Hippocampal formation (tissue), 2 donors: ENCODE measurements at places on chromosomes 11 and 22.
A peak's percentile ranks its signal among the peaks of the same experiment; 100 is the strongest.

DNA sequence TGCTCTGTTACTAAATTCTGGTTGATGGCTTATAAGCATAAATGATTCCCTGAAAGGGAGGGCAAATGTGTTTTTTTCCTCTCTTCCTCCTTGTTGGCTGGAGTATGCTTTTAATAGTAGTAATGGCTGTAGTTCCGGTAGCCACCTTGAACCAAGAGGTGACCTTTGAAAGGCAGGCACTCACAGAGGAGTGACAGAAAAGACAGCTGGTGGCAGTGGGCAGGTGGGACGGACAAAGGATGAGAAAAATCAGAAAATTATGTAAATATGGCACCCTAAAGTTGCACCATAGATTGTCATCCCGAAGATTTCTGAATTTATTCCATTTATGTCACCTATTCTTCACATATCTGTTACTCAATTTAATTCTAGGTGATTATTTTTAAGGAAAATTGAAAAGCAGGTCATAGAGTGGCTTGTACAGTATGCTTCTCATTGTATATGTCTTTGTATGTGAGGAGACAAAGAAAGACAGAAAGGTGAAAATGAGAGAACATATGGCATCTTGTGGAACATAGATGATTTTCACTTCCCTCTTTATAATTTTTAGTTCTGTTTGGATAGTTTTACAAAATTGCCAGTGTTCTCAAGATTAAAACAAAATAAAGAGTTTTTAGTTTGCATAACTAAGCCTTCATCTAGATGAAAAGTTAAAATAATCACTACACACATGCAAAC lies 17.0 kb downstream of the CASP12 start:
- DNase-seq: no peak

DNA sequence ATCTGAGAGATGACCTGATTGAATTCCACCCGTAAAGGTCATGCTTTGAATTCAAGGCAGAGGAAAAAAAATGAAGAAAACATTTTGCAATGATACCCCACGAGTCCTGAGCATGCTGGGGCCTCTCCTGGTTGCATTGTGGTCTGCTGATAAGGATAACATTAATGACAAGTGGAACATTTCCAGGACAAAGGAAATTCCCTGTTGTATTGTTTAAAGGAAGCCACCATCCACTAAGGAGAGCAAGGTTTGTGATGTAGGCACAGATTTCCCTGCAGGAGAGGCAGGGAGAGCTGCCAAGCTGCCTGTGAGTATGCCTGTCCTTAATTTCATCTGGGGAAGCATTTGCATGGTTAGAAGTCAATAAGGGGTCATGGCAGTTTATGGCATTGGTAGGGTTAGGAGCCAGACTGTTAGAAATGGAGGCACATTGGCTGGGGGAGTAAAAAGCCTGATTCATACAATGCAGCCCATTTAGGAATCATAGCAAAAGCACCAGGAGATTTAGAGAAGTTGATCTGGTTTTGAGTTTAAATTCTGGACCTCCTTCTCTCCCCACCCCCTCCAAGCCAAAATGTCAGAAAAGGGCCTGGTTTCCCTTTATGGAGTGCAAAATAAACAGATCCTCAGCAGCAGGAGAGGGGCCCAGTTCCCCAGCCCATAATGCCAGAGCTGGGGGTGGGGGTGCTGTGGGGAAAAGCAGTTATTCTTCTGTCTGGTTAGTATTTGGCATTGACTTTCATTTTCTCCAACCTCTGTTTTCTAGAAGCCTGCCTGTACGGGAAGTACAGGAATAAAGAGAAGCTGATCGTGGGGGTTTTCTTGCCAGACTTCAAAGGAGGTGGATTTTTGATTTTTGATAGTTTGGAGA lies 22.1 kb downstream of the FLI1 start:
- no peak for DNase-seq

GRCh38 chr11:8363921-8364320 lies 100.2 kb upstream of the LMO1 start:
- no peak for DNase-seq

DNA sequence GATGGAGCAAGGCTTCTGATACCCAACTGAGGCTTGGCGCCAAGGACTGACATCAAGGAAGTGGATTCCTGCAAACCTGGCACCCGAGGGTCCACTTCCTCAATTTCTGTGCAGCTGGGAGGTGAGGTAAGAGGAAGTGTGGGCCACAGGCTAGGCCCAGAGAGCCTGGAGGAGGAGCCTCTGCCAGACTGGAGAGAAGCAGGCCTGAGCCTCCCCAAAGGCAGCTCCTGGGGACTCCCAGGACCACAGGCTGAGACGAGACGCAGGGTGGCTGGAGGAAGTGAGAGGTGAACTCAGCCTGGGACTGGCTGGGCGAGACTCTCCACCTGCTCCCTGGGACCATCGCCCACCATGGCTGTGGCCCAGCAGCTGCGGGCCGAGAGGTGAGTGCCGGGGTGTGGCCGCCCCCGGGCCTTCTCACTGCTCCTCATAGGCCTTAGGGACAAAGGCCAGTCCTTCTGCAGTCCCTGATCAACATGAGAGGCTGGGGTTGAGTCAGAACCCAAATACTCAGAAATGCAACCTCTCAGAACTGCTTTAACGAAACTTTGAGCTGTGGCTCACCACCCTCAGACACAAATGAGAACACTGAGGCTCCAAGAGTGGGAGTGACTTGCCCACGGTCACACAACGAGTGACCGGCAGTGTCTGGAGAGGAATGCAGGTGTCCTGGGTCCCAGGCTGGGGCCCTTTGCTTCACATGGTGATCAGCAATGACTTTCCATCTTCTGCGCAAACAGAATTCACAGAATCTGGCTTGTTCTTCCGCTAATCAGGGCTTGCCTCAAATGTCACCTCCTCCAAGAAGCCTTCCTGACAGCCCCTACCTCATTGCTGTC lies at the start of gene NCF4:
Gene NCF4, plus strand, starts transcription at position 186 of the 839 bp plus-strand sequence. Its CDS starts 166 bp downstream, at position 352.
- DNase-seq: peak; percentile 42

DNA sequence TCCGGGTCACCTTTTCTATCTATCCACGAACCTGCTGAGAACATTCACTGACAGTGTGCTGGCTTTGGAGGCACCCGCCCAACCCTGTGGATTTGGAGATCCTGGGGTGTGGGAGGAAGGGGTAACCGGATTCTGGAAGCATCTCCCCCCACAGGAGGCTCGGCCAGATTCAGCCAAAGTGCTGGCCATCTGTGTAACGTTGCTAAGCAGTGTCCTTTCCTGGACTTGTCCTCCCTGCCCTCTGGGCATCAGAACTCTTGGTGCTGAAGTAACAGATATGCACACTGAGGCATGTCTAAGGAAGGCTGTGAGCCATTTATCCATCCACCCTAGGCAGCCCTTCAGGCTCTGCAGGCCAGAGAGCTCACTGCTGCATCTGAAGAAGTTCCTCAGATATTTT lies 85.7 kb downstream of the SNX19 start:
- DNase-seq: no peak

DNA sequence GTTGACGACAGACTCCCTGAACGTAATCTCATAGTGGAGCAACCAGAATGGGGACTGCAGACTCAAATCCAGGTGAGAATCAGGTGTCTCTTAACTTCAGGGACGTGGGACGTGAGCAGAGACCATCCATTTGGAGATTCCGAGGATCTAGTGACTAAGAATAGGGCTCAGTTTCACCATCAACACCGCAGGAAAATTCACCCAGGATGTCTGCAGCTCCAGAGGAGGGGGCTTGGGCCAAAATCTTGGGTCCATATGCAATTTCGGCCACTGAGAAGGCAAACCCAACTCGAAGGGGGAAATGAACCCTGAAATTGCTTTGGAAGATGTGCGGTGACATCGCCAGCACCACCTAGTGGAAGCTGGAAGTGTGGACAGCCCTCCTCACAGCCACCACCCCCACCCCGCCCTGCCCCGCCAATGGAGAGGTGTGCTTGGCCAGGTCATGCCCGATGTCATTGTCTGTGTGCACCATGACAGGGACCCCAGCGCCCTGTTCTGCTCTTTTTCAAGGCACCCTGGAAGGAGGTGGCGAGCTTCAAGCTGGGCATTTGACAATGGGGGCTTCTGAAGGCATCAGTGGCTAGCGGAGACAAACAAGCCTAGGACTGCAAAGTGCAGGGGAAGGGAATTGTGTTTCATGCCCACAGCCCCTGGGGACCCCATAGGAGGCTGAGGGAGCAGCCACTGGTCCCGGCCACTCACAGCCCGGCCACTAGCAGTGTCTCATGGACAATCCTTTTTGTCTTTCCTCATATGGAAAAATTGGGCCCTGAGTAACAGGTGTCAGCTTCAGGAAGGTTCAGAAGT lies 24.8 kb downstream of the APOL1 start:
- DNase-seq: peak; percentile 48

DNA sequence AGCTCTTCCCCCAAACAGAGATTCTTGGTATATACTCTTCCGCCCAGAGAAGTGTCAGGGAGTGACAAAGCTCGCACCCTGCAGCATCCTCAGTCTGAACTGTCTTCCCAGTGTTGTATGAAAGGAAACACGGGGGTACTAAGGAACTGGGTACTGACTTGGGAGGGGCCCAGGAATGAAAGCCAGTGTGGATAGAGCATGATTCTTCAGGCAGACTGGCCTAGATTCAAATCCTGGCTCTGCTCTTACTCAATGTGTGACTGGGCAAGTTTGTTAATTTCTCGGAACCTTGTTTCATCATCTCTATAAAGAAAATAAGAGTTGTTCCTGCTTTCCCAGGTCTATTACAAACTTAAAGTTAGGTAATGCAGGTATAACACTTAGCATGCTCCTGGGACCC lies 266.0 kb upstream of the NARS2 start:
- no peak for DNase-seq

DNA sequence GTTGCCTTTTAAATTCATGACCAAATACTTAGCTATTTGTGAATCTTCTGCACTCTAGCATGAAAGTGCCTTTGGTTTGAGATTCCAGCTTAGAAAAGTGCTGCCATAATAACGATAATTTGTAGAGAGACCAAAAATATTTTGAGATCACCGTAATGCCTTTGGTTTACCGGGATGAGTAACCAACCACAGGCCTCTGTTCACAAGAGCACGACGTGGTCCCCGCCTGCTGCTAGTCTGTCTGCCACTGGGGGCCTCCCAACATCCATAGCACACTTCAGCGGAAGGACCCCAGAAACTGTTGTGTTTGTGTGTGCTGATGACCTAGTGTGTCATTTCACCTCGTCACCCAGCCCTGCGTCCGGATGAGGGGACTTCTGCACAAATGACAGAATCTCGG lies 67.0 kb upstream of the RASSF10 start:
- no peak for DNase-seq

DNA sequence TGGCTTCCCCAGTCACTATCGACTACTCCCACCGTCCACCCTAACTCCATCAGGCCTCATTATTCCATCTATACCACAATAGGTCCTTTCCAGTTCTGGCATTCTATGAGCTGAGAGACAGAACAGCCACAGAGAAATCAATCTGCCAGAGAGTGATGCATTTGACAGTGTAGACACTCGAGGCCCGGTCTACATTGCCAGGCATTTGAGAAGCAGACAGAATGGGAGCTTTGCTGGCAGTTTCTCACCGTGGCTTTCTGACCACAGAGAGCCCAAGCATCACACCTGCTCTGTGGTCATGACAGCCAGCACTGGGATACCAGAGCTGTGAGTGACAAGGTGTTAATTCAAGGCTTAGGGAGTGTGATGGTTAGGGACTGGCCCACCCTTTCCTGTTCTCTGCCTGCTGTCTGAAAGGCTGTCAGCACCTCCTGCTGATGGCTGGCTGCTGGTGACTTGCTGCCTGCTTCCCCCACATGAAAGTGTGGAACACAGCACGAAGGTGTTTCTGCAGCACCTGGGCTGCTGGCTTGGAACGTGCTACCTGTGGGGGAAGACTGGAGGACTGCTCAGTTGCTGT lies 137.8 kb downstream of the KIRREL3 start:
- no peak for DNase-seq

DNA sequence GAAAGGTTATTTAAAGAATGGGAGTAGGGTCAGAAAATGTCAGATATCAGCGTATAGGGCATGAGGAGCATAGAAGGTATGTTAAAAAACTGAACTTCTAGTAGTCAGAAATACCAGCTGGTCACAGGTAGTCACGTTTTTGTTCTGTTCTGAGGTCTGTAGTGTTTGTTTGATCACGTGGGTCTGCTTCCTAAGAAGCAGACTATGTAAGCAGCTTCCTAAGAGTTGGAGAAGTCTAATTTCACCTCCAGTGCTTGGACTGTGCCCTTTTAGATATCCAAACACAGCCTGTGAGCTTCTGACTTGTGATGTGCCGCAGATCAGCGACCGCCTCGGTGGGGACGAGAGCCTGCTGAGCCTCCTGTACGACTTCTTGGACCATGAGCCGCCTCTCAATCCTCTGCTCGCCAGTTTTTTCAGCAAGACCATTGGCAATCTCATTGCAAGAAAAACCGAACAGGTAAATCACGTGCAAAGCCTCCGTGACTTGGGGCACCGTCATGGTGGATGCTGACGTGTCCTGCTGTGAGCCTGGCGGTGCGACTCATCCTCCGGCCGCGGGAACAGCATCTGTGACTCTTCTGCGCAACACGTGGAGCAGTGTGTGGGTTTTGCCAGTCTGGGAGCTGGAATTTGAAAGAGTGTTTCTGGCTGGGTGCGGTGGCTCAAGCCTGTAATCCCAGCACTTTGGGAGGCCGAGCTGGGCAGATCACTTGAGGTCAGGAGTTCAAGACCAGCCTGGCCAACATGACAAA lies 63.5 kb downstream of the PPP6R2 start:
- no peak for DNase-seq

DNA sequence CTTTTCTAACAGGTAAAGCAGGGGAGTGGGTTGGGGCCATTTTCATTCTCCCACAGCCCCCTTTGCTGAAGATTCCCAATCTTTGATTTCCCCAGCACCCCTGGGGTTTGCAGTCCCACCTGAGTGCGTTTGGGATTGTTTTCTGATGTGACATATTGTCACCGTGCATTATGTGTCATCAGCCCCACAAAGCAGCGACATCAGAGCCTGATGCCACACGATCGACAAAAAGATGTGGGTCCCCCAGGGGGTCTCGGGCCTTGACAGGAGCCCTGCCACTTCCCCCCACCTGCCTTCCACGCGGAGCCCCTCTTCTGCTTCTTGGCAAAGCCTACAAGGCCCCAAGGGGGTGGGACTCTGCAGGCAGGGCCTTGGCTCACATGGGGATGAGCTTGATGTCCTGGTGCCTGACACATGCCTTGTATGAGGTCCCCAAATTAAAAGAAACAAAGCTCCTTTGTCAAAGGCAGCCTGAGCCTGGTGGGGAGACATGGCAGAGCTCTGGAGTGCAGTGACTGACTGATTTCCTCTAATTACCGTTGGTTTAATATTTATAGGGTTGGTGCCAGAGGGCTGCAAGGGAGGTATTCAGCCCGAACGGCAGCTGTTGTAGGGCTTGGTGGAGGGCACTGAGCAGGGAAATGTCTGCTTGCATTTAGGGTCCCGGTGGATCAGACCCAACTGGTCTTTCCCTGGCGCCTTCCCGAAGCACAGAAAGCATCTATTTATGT lies 149.2 kb downstream of the MIAT start:
- no peak for DNase-seq

GRCh38 chr11:30902929-30903328 lies 316.8 kb upstream of the MPPED2 start:
- no peak for DNase-seq
